Midbrain (tissue), 1 donor: ENCODE measurements at places on chromosomes 11 and 22.
A peak's percentile ranks its signal among the peaks of the same experiment; 100 is the strongest.

- no peak for DNase-seq
These were observed 14.3 kb downstream of the MUC5B start for GRCh38 chr11:1237128-1237580.

GRCh38 chr22:40116496-40117200 is 61.1 kb upstream of the TNRC6B start:
- DNase-seq, result no peak

- no peak for DNase-seq
These were observed 108.0 kb downstream of the PARVA start for GRCh38 chr11:12485328-12485727.

- no peak for DNase-seq
These were observed 183.2 kb downstream of the CSNK2A3 start for GRCh38 chr11:11169715-11170351.

GRCh38 chr11:133718238-133718637 is 127.1 kb downstream of the SPATA19 start:
- no peak for DNase-seq

DNA sequence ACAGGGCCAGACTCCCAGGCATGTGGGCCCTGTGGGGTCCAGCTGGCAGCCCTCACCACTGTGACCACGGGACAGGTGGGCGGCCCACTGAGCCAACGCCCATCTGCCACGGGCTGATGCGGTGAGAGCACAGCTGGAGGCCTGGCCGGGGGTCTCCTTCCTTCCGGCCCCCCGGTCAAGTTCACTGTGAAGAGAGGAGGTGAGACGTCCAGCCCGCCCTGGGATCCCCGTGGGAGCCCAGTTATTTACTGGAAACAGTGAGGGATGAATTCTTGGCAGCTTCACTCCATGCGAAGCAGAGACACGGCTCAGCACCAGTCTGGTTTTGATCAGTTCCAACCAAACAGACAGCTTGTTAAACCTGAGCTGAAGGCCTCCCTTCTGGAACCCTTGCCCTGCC is 38.7 kb downstream of the WNT11 start:
- no peak for DNase-seq

- no peak for DNase-seq
These were observed 66.9 kb upstream of the ARHGAP20 start for GRCh38 chr11:110779108-110779507.

- peak; percentile 33 for DNase-seq
These were observed at the start of gene NCF4 for GRCh38 chr22:36860821-36861659. Gene NCF4, plus strand, starts transcription at chr22:36861006. Its CDS starts 166 bp downstream, at chr22:36861172.
